ENCODE measurements at places on chromosomes 3 and 15. TPM values are rescaled to one million over a fixed set of nuclear protein-coding genes. Genes with fewer than 3 reads are reported as not detected.
A peak's percentile ranks its signal among the peaks of the same experiment; 100 is the strongest.

GRCh38 chr3:67686069-67686468 lies 31.7 kb upstream of the SUCLG2 start:
- H3K4me1 ChIP-seq: peaks cover 22% of the 10 kb centered on the region
- H3K4me3 ChIP-seq: no peak overlapping the region
- no peaks in the 10 kb centered on the region for H3K27me3 ChIP-seq

Gene CELSR3
- total RNA-seq: 19.5 TPM

Gene CCR3
- total RNA-seq: 0.34 TPM

DNA sequence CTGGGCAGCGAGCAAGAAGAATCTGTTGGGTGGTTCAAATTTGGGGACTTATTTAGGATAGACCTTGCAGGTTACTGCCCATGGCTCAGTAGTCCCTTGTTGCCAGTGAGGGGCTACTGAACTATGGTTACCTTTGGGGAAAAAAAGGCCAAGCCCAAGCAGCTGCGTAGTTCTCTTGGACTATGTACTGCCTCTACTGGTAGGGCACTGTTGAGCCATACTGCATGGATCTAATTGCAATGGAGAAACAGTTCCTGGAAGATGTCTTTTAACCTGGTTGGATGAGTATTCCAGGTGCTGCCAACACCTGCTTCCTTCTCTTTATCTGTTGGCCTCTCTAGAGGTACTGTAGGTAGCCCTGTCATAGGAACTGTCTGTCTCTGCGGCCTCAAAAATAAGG lies 671.9 kb upstream of the CBLB start:
- no peaks in the 10 kb centered on the region for H3K27me3 ChIP-seq
- no peaks in the 10 kb centered on the region for H3K4me1 ChIP-seq
- H3K27ac ChIP-seq: no peak overlapping the region
- H3K4me3 ChIP-seq: no peak overlapping the region
- H3K36me3 ChIP-seq: peaks cover 7% of the 10 kb centered on the region
- no peak for DNase-seq

Gene AGBL1
- not detected for total RNA-seq

- no peak overlapping the region for H3K27ac ChIP-seq
- peak; percentile 38 for DNase-seq
- peaks cover 13% of the 10 kb centered on the region for H3K36me3 ChIP-seq
- peaks cover 31% of the 10 kb centered on the region for H3K4me1 ChIP-seq
Measured at GRCh38 chr3:172449466-172450149, 1.4 kb upstream of the GHSR start.

DNA sequence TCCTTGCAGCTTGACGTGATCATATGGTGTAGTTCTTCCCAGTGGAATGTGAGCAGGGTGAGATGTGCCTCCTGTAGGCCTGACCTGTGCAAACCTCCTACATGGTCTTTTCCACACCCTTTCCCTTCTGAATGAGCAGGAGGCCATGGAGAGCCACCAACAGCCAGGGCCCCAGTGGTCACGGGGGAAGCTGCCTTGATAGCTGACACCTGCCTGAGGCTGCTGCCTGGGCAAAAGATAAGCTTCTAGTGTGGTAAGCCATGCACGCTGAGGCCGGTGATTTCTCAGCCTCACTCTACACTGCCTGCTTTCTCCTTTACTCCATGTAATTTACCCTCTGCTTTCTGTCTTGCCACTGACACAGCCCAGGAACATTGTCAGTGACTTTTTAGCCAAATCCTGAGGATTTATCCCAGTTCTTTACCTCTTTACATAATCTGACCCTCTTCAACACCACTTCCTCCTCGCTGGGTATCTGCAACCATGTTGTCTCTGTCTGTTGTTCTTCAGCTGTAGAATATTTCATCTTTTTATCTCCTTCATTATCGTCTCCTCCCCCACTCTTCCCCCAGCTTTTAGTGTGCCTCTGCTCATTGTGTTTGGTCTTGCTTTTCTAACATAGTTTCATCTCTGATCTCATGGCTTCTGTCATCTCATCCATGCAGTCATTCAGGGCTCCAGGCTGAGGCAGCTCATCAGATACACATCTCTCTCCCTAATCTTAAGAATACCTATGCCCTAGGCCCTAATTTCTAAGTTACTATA lies 11.2 kb upstream of the KBTBD12 start:
- H3K27me3 ChIP-seq: peaks cover 19% of the 10 kb centered on the region
- no peak for DNase-seq
- no peak overlapping the region for H3K4me3 ChIP-seq

- H3K4me3 ChIP-seq: no peak overlapping the region
- no peaks in the 10 kb centered on the region for H3K36me3 ChIP-seq
- H3K27me3 ChIP-seq: peaks cover 6% of the 10 kb centered on the region
- H3K27ac ChIP-seq: no peak overlapping the region
- peak; percentile 29 for DNase-seq
- no peaks in the 10 kb centered on the region for H3K4me1 ChIP-seq
Measured at GRCh38 chr15:66233487-66234415, 19.8 kb downstream of the MEGF11 start.

Gene BNC1
- total RNA-seq: not detected

Gene RAB6B
- total RNA-seq: 0.68 TPM

DNA sequence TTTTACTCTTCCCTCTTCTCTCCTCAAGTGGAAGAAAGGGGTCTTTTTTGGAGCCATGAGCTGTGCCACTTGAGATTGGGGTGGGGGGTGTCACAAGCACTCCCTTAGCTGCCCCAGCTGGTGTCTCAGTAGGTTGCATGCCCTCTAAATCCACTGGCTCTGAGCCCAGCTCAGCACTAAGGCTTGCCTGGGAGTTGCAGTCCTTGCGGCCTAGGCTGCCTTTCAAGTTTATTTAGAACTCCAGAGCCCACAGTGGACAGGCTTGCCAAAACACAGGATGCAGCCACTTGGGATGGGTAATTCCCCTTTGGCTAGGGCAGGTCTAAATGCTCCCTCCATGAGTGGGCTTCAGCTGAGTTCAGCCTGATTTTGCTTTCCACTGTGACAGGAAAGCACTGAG lies 24.7 kb downstream of the C3orf20 start:
- H3K4me3 ChIP-seq: no peak overlapping the region
- no peak for DNase-seq
- H3K36me3 ChIP-seq: no peaks in the 10 kb centered on the region
- no peak overlapping the region for H3K27ac ChIP-seq

GRCh38 chr3:149217347-149217746 lies 4.3 kb downstream of the CP start:
- DNase-seq: no peak
- H3K27ac ChIP-seq: no peak overlapping the region
- no peaks in the 10 kb centered on the region for H3K36me3 ChIP-seq
- H3K4me3 ChIP-seq: no peak overlapping the region
- peaks cover 4% of the 10 kb centered on the region for H3K27me3 ChIP-seq

DNA sequence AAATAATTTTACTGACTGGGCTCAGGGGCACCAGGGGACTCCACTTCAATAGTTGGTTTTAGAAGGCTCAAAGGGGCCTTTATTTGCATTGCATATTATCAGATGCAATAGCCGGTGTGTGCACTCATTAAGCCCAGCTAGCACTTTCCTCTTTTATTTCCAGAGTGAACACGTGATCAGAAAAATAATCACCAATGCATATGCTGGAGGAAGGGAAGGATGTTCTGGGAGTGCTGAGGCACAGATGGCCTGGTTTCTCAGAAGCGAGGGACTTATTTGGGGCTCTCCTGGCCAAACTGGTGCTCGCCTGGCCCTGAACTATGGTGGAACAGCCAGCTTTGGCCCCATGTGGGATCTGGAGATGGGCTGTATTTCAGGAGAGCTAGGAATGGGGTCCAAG lies 60.4 kb upstream of the SEC13 start:
- no peak overlapping the region for H3K27ac ChIP-seq
- H3K4me1 ChIP-seq: no peaks in the 10 kb centered on the region
- H3K36me3 ChIP-seq: no peaks in the 10 kb centered on the region

DNA sequence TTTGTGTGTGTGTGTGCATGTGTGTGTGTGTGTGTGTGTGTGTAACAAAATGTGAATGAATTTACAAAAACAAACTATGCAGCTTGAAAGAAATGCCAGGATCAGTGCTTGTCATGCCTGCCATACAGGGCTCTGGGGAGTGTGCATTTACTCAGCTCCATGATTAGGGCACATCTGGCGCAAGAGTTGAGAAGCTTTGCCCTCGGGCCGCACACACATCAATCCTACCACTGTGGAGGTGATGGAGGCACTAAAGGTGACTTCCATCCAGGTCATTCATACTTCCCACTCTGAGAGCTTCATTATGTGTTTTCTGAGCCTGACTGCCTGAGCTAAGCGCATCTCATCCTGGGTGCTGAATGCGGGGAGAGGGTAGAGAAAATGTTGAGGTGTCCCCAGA lies 72.0 kb upstream of the ZBED2 start:
- peaks cover 65% of the 10 kb centered on the region for H3K4me1 ChIP-seq
- no peak for DNase-seq
- H3K27me3 ChIP-seq: no peaks in the 10 kb centered on the region

Gene ALPK3
- total RNA-seq: 0.18 TPM

Gene CPN2
- not detected for total RNA-seq

GRCh38 chr3:179955809-179956208 lies 80.9 kb downstream of the PEX5L start:
- H3K4me1 ChIP-seq: peaks cover 30% of the 10 kb centered on the region
- peaks cover 5% of the 10 kb centered on the region for H3K36me3 ChIP-seq
- no peak overlapping the region for H3K4me3 ChIP-seq

DNA sequence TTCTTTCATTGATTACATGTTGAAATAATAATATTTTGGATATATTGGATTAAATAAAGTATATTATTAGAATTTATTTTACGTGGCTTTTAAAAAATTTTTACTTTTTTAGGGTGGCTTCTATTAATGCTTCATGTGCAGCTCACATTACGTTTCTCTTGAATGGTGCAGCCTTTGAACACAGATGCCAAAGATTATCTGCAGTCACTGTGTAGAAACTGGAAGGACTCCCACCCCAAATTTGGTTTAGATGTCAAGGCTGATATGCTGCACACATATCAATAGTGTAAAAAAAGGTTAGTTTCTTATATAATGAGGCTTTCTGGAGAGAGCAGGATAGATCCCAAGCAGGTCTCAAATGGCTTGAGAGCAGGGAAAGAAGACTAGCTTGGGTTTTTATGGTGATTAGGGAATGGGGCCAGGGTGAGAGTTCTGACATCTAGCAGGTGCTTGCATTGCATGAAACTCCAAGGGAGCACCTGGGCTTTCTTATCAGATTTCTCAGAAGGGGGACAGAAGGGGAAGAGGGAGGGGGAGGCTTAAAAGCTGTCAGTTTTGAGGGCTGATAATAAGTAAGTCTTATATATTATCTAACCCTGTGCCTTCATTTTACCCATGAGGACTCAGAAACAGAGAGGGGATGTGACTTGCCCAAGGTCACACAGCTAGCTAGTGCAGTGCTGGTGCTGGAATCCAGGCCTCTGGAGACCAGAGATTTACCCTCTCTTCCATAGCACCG lies 89.6 kb downstream of the CHST2 start:
- DNase-seq: no peak
- H3K27ac ChIP-seq: no peak overlapping the region
- H3K4me3 ChIP-seq: no peak overlapping the region
- H3K4me1 ChIP-seq: peaks cover 12% of the 10 kb centered on the region
- H3K27me3 ChIP-seq: no peaks in the 10 kb centered on the region
- H3K36me3 ChIP-seq: no peaks in the 10 kb centered on the region

Gene AADACL2
- total RNA-seq: not detected

DNA sequence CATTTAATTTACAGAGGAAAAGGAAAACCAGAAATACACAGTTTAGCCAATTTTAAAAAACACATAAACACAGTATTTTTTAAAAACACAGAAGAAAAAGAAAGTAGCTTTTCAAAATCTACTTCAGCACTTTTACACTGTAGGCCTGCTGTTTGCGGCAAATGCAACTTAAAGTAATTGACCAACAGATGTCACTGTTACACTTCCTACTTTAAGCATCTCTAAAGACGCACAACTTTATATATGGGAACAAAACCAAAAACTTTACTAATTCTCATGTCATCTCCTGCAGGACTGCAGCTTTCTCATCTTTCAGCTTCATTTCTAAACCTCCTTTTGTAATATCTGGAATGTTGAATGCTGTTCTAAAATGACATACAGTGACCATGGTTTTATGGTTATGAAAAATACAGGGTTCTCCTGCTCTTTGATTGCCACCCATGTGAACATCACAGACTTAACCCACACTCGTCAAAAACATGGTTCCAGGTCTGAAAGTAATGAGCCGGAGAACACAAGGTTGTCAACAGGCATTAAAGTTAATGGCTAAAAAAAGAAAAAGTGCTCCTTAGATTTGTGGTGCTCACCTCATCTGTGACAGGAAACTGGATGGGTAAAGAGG lies 107.9 kb downstream of the FMN1 start:
- H3K4me3 ChIP-seq: no peak overlapping the region
- H3K27ac ChIP-seq: no peak overlapping the region
- no peaks in the 10 kb centered on the region for H3K4me1 ChIP-seq
- no peaks in the 10 kb centered on the region for H3K36me3 ChIP-seq

Gene CHCHD4
- 18.1 TPM for total RNA-seq

Gene CD86
- 0.95 TPM for total RNA-seq

DNA sequence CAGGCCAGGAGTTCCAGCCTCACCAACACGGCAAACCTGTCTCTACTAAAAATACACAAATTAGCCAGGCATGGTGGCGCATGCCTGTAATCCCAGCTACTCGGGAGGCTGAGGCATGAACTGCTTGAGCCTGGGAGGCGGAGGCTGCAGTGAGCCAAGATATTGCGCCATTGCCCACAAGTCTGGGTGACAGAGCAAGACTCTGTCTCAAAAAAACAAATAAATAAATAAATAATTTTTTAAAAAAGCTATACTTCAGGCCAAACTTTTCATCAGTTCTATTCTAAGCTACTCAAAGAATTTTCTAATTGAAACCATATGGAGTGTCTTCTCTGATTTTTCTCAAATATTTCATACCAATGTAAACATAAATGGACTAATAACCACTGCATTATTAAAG lies 43.5 kb downstream of the PHC3 start:
- H3K4me3 ChIP-seq: no peak overlapping the region
- no peaks in the 10 kb centered on the region for H3K27me3 ChIP-seq
- DNase-seq: no peak

Gene RASGRP1
- total RNA-seq: 165 TPM

DNA sequence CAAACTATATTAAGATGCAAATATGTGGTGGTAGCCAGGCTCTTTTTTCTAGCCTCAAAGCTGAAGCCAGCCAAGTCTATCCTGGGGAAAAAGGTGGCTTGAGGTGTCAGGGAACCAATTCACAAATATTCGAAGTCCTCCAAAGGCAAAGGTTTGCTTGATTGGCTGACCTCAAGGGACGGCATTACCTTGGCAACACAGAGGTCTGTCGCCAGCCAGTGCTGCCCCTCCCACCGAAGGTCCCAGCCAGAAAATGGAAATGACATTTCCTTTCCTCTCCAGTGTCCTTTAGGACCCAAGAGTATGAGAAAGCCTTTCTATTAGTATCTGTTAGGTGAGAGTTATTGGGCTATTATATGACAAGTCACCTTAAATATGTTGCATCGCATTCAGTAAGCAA lies 96.0 kb upstream of the LIMD1 start:
- peaks cover 22% of the 10 kb centered on the region for H3K36me3 ChIP-seq
- DNase-seq: no peak
- peaks cover 23% of the 10 kb centered on the region for H3K4me1 ChIP-seq
- no peak overlapping the region for H3K4me3 ChIP-seq

Measured in activated CD8-positive, alpha-beta T cell treated with anti-CD3 and anti-CD28 coated beads, Interleukin-2, amount 10 ng/mL, durations not matched to agents 7 days and 5 days (primary cell).